ENCODE measurements at places on chromosomes 3 and 15. TPM values are rescaled to one million over a fixed set of nuclear protein-coding genes. Genes with fewer than 3 reads are reported as not detected.

- DNase-seq = no peak
Observed at GRCh38 chr3:112038863-112039262, 4.3 kb downstream of the TMPRSS7 start.

DNA sequence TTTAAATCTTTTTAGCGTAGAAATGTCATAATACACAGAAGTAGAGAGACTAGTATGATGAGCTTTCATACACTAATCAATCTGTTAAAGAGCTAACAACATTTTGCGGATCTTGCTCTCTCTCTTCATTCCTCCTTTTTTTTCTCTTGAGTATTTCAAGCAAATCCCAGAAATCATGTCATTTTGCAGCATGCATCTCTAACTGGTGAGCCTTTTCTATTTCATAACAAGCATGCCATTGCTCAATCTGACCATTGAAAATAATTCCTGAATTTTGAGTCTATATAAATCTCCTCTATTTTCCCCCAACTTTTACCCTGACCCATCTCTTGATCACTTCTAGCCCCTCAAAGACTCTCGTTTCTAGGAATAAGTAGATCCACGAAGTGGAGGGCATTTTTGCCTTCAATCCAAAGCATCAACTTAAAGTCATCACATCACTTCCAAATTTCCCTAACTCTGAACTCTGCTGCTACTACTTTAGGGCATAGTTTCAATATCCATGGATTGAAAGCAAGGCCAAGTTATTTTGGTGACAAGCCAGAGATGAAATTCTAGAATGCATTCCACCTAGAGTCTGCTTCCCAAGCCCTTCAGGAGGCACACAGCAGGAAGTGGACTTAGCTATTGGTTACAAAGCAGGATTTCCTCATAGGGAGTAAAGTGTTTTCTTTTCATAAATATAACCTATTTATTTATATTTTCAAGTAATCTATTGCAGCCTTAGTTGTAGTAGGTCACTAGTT is 253.5 kb upstream of the ZPLD1 start:
- no peak for DNase-seq

GRCh38 chr15:40161693-40162391 is 973 bp downstream of the BUB1B start:
- DNase-seq = no peak

GRCh38 chr15:82030176-82030575 is 15.6 kb downstream of the MEX3B start:
- no peak for DNase-seq

The TMIE gene
- total RNA-seq = 1.6 TPM

DNA sequence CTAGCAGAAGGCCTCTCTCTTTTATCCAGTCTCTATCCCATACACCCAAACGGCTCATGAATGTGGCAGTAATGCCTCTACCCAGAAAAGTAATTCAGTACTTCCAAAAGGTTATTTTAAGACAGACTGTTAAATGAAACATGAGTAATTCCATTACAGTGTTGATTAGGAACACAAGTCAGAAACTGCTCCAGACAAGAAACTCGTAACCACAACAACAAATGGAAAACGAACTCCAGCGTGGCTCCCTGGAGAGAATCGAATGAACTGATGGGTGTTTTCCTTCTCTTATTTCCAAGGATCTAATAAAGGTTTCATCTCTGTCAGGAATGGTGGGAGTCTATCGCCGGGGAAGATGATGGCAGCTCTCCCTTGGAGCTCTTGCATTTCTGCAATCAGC is 228.4 kb downstream of the MAGI1 start:
- DNase-seq = no peak

The TYRO3 gene
- total RNA-seq = 2.3 TPM

GRCh38 chr3:3998140-3998922 is 199.1 kb downstream of the LRRN1 start:
- peak; percentile 39 for DNase-seq

- DNase-seq = no peak
Observed at GRCh38 chr15:48469681-48470080, 138.5 kb downstream of the DUT start.

GRCh38 chr3:149042789-149043386 is 43.4 kb downstream of the HLTF start:
- no peak for DNase-seq

The CDC25A gene
- 33.9 TPM for total RNA-seq

The DLL4 gene
- 0.18 TPM for total RNA-seq

The STAB1 gene
- total RNA-seq = 0.09 TPM

DNA sequence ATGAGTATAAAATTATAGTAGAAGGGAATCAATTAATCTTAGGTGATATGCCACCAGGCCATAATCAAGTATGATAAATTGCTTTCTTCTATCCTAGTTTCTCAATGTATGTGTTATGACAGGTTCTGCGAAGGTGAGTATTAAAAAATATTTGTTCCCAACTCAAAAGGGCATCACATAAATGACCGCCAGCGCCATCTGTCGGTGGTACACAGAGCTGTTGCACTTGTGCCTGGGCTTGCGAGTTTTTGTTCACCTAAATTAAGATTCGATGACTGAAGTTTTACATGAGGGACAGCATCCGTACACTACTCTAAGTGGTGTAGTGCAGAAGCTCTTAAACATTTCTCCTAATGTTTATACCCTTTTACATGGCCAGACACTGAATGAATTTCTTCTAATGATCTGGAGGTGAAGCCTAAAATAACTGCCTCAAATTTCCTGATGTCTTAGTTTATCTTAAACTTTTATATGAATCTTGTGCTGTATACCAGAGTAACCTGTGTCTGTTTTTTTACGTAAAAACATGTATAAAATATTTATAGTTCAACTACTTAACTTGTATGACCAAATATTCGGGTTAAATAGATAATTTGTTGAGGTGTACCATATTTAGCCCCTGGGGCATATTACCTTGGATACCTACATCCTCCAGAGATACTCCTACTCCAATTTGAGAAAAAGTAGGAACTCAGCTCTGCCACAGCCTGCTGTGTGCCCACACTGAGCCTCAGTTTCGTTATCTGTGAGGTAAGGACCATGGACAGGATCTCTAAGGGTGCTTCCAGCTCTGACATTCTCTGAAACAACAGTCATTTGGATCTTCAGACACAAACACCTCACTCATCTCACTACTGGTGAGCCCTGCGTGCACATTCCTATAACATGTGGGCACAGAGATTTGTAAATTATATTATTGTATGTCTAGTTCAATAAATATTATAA is 365.6 kb downstream of the MAGI1 start:
- peak; percentile 61 for DNase-seq

GRCh38 chr3:50662408-50662807 is 12.3 kb upstream of the DOCK3 start:
- no peak for DNase-seq

DNA sequence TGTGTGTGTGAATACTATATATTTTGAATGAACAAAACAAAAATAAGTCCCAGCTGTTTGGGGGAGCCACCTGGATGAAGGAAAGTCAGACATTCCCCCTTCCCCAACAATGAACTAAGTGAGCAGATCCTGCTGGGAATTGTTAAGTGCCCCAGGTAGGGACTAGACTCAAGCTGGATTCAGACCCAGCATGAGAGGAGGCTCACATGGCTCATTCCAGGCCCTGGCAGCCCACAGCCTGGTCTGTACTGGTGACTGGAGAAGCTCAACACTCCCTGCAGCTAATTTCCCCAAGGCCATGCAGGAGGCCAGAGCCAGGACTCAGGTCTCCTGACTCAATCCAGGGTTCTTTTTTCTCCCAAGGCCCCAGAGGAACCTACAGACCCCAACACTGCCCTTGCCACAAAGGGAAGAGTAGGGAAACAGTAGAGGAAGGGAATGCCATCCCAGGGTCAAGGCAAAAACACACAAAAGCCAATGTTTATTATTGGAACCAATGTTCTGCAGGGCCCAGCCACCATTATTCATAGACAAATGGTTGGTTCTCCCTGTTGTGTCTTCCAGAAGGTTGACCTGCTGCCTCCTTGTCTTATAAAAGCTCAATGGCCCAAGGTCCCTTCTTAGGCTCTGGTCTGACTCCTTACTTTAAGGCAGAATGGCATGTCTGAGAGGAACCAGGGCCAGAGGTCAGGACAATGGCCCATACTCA is 9.5 kb downstream of the IGDCC4 start:
- DNase-seq = no peak

- DNase-seq = no peak
Observed at GRCh38 chr3:152362086-152362485, 93.4 kb downstream of the MBNL1 start.

The EDEM1 gene
- 175 TPM for total RNA-seq

DNA sequence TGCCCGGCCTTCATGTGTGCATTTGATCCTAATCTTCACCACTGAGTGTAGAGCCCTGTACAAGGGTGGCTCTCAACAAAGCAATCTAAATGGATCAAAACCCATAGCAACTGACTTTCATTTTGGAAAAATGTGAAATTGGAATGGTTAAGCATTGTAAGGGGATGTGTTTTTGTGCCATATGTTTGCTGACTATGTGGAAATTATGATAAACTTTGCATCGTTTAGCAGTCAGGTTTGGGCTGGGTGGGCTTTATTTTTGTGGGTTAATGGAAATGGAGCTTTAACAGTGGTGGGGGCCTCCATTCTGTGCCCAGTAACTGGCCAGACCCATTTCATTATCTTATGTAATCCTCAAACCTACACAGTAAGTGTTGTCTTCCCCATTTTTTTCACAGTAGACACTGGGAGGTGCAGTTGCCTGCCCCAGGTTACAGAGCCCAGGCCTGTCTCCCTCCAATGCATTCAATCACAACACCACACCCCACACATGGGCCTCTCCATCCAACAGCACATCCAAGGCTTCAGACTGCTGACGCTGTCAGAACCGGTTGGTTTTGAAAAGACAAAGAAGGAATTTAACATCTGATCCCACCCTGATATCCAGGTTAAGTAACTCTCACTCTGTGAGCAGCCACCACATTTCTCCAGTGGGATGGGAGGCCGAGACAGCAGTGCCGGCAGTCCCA is 136.3 kb upstream of the ABHD17C start:
- DNase-seq = no peak

The NEK10 gene
- total RNA-seq = 0.57 TPM

GRCh38 chr3:46187876-46188275 is 20.2 kb downstream of the CCR1 start:
- no peak for DNase-seq

GRCh38 chr3:71227270-71227661 is 356.3 kb downstream of the FOXP1 start:
- no peak for DNase-seq

DNA sequence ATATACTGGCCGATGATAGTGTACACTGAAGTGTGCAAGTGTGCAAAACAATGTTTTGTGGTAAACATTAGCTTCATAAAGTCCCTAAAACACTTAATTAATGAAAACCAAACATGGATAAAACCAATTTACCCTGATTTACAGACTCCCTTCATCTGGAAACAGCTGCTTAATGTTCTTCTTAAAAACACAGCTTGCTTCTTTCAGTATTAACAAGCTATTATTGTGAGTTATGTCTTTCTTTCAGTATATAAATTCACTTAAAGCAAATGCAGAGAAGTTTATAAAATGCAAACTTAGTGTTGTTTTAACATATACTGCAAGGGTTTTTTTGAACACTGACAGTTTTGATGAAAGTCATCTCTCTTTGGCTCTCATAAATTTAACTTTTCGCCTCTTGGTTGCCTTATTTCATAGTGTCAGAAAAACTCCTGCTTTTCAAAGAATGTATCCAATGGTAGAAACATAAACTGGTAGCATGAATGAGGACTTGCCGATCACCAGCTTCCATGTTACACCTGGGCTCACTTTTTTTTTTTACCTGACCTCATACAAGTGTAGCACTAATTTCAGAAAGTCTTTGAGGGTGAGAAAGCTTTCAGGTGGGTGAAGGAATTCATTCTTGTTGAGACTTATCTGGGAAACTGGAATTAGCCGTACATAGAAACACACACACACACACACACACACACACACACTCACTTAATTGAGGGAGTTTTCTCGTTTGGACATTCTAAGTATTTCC is 532.2 kb downstream of the ROBO2 start:
- no peak for DNase-seq

GRCh38 chr15:60989696-60990095 is 239.4 kb downstream of the RORA start:
- DNase-seq = no peak

- no peak for DNase-seq
Observed at GRCh38 chr3:196414469-196414868, 17.8 kb downstream of the UBXN7 start.

The CLDN18 gene
- total RNA-seq = not detected

The SPESP1 gene
- total RNA-seq = 1.0 TPM

The CFAP100 gene
- total RNA-seq = not detected

The SLC28A1 gene
- total RNA-seq = not detected

DNA sequence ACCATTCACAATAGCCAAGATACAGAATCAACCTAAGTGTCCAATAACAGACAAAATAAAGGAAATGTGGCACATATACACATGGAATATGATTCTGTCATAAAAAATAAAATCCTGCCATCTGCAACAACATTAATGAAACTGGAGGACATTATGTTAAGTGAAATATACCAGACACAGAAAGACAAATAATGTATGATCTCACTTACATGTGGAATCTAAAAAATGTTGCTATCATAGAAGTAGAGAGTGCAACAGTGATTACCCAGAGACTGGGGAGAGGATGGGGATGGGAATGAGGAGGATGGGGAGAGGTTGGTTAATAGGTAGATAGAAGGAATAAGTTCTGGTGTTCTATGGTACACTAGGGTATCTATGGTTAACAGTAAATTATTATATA is 28.7 kb downstream of the MRPL3 start:
- no peak for DNase-seq

The PLEKHO2 gene
- total RNA-seq = 13.3 TPM

DNA sequence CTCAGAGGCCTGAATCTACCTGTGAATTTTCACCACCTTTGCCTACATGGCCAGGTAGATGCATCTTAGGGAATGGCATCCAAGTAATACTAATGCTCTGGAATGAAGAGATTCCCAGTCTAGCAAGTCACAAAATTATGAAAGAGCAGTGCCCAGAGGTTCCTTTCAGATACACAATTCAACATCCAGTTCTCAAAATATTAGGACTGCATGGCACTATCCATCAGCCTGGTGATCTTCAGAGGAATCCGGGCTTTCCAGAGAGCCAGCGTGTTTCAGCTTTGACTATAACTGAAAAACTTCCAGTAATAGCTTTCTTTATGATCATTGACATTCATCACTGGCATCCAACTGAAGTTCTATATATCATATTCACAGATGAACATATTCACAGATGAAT is 849.8 kb downstream of the AGBL1 start:
- DNase-seq = no peak

GRCh38 chr3:66938338-66938963 is 59.7 kb upstream of the KBTBD8 start:
- peak; percentile 40 for DNase-seq

The GXYLT2 gene
- 0.07 TPM for total RNA-seq

GRCh38 chr3:188171682-188172467 is 17.9 kb downstream of the LPP start:
- DNase-seq = no peak

The CHST2 gene
- total RNA-seq = 5.1 TPM
